ENCODE measurements at places on chromosomes 13 and 19.
A peak's percentile ranks its signal among the peaks of the same experiment; 100 is the strongest.

DNA sequence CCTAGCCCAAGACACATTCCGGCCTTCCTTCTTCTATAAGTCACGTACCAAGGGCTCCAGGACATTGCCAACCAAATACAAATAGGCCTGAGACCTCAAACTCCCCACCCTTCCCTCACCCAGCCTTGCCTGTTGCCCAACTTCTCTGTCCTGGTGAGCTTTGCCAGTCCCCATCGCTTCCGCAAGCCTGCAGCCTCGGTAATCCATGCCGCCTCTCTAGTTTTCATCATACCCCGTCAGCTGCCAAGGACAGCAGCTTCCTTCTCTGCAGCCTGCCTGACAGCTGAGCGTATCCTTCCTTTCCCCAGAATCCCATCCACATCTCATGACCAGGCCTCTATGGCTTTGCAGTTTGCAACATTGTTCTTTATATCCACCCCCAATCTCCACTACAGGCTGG is 36.6 kb upstream of the POMP start:
- no peak for DNase-seq

DNA sequence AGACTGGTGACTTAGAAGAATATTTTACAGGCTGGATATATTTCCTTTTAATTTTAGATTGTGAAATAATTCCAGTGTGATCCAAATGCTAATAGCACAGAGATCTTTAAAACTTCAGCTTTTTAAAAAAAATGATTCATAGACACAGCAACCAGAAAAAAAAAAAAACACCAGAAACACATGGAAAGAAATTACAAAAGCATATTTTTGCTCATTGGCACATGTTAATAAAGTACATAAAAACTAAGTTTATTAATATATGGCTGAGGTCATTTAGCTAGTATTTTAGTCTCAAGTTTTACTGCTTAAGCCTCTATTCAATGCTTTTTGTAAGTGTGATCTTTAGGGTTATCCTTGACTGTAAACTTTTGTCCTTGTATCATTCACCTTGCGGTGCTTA is 577 bp downstream of the MYO16 start:
- DNase-seq = no peak

GRCh38 chr13:84366506-84366905 is 484.2 kb upstream of the SLITRK1 start:
- DNase-seq = no peak

DNA sequence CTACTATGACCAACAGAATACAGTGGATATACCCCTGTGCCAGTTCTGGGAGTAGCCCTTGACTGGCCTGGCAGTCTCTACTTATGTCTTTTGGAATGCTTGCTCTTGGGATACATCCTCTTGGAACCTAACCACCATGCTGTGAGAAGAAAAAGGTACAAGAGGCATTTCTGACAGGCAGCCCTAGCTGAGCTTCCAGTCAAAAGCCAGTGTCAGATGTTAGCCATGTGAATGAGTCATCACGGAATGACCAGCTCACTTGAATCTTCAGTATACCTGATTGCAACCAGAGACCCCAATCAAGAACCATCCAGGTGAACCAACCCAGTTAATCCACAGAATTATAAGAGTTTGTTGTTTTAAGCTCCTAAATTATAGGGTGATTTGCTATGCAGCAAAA is 4.1 kb downstream of the CCDC169 start:
- DNase-seq = no peak

- DNase-seq = peak; percentile 32
These were observed 15.2 kb upstream of the EHD2 start for GRCh38 chr19:47697863-47698609.

- no peak for DNase-seq
These were observed 1.5 kb upstream of the CEBPA start for GRCh38 chr19:33303791-33304345.

- DNase-seq = no peak
These were observed 3.5 kb upstream of the CGB7 start for GRCh38 chr19:49061000-49061399.

- DNase-seq = no peak
These were observed 23.3 kb downstream of the HNRNPM start for GRCh38 chr19:8468124-8468523.

DNA sequence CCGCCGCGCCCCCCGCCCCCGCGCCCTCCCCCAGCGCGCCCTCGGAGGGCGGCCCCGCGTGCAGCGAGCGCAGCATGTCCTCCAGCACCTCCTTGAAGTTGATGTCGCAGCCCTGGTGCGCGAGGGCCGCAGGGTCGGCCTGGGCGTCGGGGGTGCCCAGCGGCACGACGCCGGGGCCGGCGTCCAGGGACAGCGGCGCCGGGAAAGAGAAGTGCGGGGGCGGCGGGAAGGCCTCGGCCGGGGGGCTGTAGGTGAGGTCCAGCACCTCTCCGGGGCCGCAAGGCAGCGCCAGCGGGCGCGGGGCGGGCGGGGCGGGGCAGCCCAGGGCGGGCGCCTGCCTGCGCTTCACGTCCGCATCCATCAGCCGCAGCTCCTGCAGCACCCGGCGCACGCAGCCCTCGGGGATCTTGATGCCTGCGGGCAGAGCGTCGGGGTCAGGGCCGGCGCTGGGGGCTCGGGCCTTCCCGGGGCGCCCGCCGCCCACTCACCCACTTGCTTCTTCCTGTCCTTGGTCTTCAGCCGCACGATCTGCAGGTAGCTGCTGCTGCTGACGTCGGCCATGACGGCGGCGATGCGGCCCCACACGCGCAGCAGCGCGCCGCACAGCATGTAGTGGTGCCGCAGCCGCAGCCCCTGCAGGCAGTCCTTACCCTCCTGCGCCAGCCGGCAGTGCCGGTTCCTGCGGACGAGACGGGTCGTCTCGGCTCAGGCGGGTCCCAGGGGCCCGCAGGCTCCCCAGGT is 4.7 kb downstream of the GPX4 start:
- no peak for DNase-seq

- DNase-seq = no peak
These were observed 47.0 kb downstream of the ESD start for GRCh38 chr13:46749951-46750350.

DNA sequence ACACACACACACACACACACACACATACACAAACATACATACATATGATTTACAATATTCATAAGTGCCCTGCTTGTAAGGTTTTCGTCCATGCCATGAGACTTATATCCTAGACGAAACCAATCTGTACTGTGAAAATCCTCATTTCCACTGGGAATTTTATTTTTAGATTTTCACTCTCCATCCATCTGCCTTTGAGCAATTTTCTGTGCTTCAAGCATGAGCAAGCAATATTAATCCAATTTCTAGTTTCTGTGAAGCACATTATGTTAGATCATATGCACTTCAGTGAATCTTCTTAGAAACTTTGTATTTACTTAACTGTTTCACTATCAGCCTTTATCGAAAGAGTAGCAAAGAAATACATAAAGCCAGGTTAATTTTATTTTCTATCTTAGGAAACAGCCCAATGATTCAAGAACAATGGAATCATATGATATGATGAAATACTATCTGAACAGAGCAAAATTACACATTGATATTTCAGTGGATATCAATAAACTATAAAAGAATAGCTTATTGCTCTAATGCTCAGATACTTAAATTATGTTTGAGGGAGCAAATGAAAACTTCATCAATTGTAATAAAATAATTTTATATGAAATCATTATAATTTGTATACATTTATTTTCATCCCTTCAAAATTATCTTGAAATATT is 1100.7 kb upstream of the MIR17HG start:
- no peak for DNase-seq

- no peak for DNase-seq
These were observed 63.1 kb upstream of the RNF113B start for GRCh38 chr13:98240135-98240534.

DNA sequence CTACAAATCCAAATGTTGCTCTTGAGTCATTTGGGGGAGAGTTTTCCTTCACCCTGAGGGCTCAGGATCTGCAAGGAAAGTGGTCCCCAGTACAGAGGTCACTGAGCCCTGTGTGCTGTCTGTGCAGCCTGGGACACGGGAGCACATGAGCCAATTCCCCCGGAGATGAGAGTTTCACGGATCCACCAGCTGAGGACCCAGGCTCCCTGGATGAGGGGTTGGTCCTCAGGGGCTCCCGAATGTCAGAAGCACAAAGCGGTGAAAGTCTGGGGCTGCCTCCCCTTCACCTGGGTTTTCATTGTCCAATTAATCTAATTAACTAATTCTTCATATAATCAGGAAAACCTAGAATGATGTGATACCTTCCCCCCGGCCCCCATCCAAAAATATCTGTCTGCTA is 13.6 kb upstream of the LILRB2 start:
- DNase-seq = no peak

DNA sequence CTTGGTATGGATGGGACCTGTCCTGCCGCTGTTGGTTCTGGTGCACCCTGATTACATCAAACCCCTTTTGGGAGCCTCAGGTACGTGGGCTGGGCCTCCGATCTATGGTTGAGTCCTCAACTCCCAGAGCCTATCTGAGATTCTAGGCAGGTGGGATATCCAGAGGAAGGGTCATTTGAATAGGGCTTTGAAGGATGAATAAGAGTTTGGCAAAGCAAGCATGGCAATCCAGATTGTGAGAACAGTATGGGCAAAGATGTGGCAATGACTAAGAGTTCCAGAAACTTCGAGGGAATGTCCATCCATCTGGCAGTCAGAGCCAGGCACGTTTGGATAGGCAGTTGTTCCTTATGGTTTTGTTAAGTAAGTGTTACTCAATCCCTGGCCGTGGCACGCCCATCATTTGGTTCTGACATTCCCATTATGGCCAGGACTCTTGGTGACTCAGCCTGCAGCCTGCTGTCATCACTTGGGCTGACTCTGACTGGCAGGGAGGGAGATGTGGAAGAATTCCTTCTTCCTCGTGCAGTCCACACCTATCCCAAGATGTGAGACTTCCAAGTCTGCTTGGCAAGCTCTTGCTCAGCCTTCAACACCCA is 21.5 kb downstream of the CYP4F22 start:
- DNase-seq = no peak

DNA sequence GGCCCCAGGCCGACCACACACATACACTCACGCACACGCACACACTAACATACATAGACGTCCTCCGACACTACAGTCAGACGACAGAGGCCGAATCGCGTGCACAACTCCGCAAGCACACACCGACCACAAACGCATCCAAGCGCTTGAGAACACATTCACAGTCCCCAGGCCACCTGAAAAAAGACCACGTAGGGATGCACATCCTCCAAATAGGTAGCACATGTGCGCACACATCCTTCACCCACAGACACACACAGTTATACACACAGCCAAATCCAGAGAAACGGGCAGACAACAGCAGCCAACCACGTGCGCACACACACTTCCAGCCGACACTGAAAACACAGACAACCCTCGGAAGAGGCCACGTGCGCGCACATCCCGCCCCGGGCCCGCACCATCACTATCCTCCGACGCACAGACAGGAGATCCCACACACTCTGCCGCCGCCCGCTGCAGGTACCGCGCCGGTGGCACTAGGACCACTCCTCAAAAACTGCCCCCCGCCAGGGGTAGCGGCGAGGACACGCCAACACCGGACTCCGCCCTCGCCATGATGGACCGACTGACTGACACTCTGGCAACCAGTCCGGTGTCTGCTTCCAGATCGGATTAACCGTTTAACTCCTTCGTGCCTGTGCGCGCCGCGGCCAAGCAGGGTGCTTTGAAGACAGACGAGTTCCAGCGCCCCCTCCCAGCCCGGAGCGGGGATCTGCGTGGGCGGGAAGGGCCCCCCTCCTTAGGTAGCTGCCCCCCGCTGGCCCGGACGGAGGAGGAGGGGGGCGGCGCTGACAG is 493 bp upstream of the PDE4A start:
- no peak for DNase-seq

DNA sequence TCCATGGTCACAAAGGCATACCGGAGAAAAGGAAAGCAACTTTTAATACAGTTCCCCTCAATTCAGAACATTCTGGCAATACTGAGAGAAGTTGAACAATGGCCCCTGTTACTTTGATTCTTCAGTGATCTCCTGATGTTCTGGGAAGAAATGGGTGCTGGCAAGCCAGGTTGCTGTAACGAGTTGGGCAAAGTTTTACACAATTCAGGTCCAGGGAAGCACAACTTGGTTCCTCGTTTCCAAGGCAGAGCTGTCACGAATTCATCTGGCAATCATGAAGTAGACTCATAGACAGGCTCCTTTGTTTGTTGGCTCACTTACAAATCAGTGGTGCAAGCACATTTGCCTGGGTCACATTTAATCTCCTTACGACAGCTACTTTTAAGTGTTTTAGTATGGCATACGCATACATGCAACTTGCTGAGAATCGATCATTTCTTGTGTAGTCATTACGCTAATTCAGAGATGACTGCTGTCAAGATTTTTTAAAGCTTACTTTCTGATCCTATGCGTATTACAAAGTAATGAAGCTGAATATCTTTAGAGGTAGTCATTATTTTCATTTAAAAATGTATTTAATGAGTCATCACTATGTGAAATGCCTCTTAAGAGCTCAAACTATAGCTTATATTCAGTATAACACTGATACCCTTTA is 174.7 kb downstream of the GPC5 start:
- no peak for DNase-seq

GRCh38 chr19:35882114-35882832 is 13.9 kb downstream of the APLP1 start:
- DNase-seq = no peak

- peak; percentile 20 for DNase-seq
These were observed 3.7 kb downstream of the FUZ start for GRCh38 chr19:49809160-49809940.

GRCh38 chr19:16233836-16234551 is 36.3 kb downstream of the AP1M1 start:
- DNase-seq = no peak

GRCh38 chr19:56566904-56567273 is 379 bp upstream of the ZNF470 start:
- peak; percentile 4 for DNase-seq

GRCh38 chr13:31972453-31972852 is 59.1 kb upstream of the FRY start:
- no peak for DNase-seq

DNA sequence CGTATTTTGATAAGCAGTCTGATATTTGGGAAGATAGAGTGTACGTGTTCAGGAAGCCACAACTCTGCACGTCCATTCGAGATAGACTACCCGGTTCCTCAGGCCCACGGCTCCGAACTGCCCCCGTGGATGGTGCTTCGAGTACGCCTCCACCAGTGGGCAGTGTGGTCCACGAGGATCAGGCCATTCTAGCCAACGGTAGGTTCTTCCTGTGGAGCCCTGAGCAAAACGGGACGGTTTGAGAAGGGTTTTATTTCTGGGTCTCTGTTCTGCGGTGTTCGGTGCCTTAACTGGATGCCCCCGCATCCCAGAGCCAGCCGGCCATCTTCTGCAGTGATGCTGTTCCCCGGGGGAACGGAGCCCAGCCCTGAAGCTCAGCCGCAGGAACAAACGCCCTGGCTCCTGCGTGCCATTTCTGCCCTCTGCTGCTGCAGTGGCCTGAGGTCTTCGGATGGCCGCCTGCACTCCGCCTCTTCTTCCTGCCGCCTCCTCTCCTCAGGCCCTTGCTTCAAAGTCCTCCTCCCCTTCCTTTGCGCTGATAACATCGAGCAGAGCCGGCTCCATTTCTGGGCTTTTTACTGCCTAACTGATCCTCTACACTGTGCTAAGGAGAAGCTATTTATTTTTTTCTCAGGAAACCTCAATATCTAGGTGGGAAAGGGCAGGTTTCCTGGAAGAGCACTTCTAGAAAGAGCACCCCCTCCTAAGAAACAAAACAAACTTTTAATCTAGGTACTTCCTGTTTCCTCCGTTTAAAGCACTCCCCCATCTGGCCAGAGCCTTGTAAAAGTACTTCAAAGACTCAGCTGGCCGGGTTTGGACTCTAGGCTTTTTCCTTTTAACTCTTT is 36.2 kb upstream of the SLC46A3 start:
- no peak for DNase-seq

GRCh38 chr19:1856698-1857603 is 6.4 kb downstream of the KLF16 start:
- no peak for DNase-seq

All from stimulated activated CD4-positive, alpha-beta T cell treated with anti-CD3 and anti-CD28 coated beads, TNF-alpha, amount 100 ng/mL, for 4 hours (primary cell).